Ureter (tissue), 1 donor: ENCODE measurements at places on chromosomes 13 and 19. TPM values are rescaled to one million over a fixed set of nuclear protein-coding genes. Genes with fewer than 3 reads are reported as not detected.

The TYROBP gene
- total RNA-seq = 18.7 TPM

The TIMM44 gene
- total RNA-seq = 78.3 TPM

The COX6B2 gene
- total RNA-seq = 3.7 TPM

The KLF2 gene
- total RNA-seq = 56.1 TPM

The VSTM2B gene
- not detected for total RNA-seq

The FSTL3 gene
- 29.8 TPM for total RNA-seq

The F2RL3 gene
- 2.6 TPM for total RNA-seq

The PAN3 gene
- total RNA-seq = 54.6 TPM

The FCAR gene
- total RNA-seq = 0.39 TPM

The RETN gene
- total RNA-seq = not detected

The SELENOV gene
- not detected for total RNA-seq

GRCh38 chr19:18340190-18340989 lies at the start of gene PGPEP1:
Gene PGPEP1, plus strand, starts transcription at chr19:18340598. Its CDS starts 84 bp downstream, at chr19:18340682.
- peak; percentile 73 for DNase-seq

- DNase-seq = no peak
These were observed 10.3 kb downstream of the ELAVL1 start for GRCh38 chr19:7994928-7995809.

DNA sequence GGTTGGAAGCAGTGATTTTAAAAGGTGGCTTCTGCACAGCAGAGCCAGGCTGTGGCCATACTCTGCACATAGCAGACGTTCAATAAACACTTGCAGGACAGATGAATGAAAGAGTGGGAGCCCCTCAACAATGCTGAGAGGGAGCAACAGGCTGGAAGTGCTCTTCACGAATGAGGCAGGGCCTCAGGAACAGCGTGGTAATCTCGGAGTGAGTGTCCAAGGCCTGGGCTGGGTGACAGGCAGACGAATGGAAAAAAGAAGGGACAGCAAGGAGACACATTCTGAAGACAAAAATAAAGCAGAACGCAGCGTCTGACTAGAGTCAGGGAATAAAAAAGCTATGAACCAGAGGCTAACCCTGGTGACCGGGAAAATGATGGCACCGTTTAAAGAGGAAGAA lies 11.1 kb downstream of the GJA3 start:
- no peak for DNase-seq

GRCh38 chr19:40596608-40597328 lies 4.4 kb upstream of the LTBP4 start:
- DNase-seq = no peak

- no peak for DNase-seq
These were observed 24.2 kb downstream of the UHRF1 start for GRCh38 chr19:4933528-4933927.

DNA sequence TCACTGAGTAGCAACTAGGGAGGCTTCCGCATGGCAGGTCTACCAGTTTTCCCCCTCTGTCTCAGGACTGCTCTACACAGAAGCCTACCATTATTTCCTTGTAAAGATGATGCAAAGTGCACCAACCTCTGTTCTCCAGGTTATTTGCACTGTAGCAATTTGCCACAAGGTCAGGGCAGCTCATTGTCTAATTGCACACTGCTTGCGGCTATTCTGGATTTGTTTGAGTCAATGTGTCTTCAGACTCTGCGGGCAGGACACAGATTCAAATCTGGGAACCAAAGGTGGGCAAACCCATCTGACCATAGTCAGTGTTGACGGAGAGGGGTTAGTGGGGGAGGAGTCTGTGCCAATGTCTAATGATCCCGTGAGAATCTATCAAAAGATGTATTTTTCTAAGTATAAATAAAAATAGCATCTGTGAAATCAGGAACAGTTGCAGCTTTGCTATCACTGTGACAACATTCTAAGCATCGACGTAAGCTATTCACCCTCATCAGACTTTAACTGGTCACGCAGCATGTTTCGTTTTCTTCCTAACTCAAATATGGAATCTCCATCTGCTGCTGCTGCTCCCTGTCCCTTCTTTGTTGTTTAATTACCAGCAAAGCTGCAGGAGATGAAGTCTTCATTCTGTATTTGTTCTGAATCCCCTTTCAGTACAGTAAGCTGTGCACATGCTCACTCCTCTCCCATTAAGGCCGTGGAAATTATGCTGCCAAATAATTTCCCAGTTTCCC lies 26.4 kb downstream of the CYSLTR2 start:
- DNase-seq = no peak

DNA sequence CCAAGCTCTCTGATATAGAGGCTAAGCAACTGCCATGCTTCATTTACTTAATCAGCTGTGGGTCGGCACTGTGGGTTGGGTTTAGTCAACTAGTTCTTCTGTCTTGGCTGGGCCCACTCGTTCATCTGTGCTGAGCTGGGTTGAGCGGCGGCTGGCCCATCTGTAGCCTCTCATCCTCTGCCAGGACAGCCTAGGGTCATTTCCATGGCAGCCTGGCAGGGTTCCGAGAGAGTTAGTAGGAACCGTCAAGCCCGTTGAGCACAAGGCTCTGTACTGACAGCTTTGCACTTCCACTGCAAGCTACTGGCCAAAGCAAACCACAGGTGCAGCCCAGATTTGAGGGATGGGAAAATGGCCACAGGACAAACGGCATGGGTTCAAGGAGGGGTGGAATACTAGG lies 6.6 kb upstream of the ZNF835 start:
- no peak for DNase-seq

- no peak for DNase-seq
These were observed 75.7 kb upstream of the ZNF91 start for GRCh38 chr19:23470873-23471545.

- no peak for DNase-seq
These were observed 1.9 kb downstream of the MAN2B1 start for GRCh38 chr19:12664406-12665280.

- no peak for DNase-seq
These were observed 71.6 kb upstream of the ZDHHC20 start for GRCh38 chr13:21530656-21531055.

DNA sequence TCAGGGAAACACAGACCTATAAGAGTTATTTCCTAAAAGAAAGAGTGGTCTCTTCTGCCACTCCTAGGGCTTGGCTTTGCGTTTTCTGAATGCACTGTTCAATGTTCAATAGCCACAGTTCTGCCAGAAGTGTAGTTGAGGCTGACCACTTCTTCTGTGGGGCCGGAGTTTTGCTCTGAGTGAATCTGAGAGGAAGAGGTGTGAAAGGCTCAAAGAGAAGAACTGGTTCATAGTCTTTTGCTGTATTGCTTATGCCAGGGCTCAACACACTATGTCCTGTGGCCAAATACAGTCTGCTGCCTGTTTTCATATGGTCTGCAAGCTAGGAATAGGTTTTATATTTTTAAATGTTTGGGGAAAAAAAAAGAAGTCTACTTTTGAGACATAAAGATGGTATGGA lies 128.2 kb downstream of the STOML3 start:
- no peak for DNase-seq

DNA sequence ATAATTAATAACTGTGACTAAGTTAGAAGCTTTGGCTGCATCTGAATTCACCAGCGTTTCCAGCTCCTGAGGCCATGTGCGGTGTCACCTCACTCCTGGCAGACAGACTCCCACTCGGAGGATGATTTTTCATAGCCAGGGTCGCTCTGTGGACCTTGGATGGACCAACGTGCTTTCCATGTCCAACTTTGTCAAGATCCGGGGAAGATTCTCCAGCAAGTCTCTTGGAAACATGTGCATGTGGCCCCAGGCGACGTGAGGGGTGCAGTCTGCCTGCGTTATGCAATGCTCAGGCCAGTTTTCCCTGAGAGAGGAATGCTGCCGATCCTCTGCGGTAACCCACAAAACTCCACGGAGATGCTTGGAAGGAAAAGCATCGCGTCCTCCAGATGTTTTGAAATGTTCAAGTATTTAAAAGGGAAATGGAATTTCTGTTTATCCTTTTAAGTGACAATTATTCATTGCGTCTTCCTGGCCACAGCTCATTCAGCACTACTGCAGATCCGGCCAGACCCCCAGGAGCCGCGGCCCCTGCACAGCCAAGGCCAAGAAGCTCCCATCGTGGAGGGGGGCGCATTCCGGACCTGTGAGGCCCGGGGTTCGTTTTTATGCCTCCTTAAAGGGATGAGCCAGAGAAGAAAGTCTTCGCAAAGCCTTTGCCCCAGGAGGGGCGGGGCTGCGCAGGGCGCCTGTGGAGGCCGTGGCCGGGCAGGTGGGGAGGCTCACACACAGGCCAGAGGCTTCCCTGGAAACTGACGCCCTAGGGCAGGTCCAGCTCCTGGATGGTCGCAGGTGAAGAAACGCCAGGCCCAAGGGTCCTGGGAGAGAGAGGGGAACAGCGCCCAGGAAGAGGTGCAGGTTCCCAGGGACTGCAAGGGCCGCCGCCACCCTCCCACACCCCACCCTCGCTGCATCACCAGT lies 46.0 kb downstream of the C13orf46 start:
- peak; percentile 59 for DNase-seq

DNA sequence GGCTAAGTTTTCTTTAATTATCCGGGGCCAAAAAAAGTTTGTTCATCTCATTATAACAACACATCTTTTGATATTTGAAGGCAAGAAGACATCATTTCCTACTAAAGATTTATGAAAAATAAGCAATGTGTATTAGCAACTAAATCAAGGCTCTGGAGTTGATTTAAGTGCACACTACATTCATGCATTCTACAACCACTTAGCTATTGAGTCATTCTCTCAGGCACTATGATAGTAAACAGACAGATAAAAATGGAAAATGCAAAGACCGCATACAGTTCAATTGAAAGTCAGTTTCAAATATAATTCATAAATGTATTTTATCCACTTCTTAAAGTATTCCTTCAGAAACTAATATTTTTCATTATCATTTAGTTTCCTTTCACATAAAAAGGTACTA lies 1395.2 kb downstream of the PCDH9 start:
- DNase-seq = no peak

- no peak for DNase-seq
These were observed 351.9 kb upstream of the MIR17HG start for GRCh38 chr13:90995614-90996013.

DNA sequence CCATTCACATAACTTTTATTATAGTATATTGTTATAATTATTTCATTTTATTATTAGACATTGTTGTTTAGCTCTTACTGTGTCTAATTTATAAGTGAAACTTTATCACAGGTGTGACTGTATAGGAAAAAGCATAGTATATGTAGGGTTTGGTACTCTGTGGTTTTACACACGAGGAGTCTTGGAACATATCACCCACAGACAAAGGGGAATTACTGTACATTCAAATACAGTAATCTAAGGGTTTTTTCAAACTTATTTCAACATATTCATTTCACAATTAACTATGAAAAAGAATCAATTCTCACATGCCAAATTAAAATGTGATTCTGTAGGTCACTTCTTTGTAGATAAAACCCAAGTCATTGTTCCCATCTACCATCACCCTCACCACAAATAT lies 46.0 kb downstream of the RBM26 start:
- DNase-seq = no peak

- DNase-seq = no peak
These were observed 67.6 kb downstream of the TNFRSF19 start for GRCh38 chr13:23637829-23638228.

DNA sequence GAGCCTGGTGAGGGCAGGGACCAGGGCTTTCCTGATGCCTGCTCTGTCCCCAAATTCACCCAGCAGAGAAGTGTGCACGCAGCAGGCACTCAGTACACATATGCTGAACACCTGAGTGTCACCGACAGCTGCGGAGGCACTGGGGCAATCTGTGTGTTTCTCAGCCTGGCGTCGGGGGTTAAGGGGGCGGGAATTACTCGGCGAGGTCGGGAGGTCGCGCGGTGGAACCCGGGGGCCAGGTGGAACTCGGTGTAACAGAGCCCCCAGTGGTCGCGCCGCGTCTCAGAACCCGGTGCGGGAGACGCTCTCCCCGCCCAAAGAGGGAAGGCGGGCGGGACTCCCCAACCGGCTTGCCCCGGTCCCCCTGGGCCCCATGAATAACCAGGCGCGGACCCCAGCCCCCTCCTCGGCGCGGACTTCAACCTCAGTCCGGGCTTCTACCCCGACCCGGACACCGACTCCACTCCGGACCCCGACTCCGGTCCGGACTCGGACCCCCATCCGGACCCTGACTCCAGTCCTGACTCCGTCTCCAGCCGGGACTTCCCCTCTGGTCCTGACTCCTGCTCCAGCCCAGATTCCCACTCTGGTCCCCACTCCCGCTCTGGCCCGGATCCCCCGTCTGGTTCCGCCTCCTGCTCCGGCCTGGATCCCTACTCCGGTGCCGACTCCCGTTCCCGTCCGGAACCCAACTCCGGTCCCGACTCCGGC lies at the start of gene SELENOV:
Gene SELENOV, plus strand, starts transcription at position 300 of the 711 bp plus-strand sequence. Its CDS starts 74 bp downstream, at position 374.
- no peak for DNase-seq

DNA sequence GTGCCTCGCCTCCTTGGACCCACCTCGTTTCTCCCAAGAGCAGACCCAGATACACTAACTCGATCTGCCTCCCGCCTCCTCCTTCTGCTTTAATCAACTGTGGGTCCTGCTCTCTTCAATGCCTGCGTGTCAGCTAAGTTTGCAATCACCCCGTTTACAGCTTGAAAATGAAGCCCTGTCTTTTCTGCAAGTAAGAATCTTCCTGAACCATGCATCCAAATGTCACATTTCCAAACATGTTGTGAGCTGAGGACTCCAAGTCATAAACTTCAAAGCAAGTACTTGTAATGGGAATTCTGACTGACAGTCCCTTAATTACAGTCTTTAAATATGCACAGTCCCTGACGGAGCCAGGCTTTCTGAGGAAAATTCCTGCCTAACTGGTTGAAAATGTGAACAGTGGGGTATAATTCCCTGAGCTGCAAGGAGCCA lies 154.9 kb upstream of the UQCRFS1 start:
- no peak for DNase-seq

DNA sequence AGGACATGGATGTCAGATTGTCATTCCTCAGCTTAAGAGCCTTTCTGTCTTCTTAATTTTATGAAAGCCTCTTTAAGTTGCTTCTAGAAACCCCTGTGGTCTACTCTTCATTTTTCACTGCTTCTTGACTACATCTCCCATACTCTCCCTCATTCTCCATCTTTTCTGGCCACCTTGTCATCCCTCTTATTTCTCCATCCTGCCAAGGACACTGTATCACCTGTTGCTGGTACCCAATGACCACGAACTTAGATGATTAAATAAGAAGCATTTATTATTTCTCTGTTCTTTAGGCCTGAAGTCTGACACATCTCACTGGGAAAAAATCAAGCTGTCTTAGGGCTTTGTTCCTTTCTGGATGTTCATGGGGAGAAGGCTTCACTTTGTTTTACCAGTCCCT lies 9.2 kb downstream of the ZNF223 start:
- DNase-seq = no peak
